Purkinje cell (primary cell): ENCODE measurements at places on chromosomes 1 and 21. TPM values are rescaled to one million over a fixed set of nuclear protein-coding genes. Genes with fewer than 3 reads are reported as not detected.

Gene ATP1A4
- not detected in 2 replicates for polyA plus RNA-seq

Gene EFHD2
- 2.5 and 7.2 TPM in 2 replicates for polyA plus RNA-seq

Gene ASTN1
- 24.0 and 25.0 TPM in 2 replicates for polyA plus RNA-seq

Gene ADAMTSL4
- polyA plus RNA-seq: not detected in 2 replicates

Gene LRRC8B
- 7.5 and 12.6 TPM in 2 replicates for polyA plus RNA-seq

Gene S100A2
- polyA plus RNA-seq: not detected in 2 replicates

Gene KLF17
- not detected in 2 replicates for polyA plus RNA-seq

Gene ZYG11A
- polyA plus RNA-seq: not detected in 2 replicates

Gene TNFSF18
- polyA plus RNA-seq: not detected in 2 replicates

Gene NGF
- polyA plus RNA-seq: 0.62 TPM in 1 of 2 replicates, not detected in the other

Gene LIN28A
- polyA plus RNA-seq: not detected in 2 replicates

Gene KRTAP12-2
- polyA plus RNA-seq: not detected in 2 replicates

Gene SLC37A1
- polyA plus RNA-seq: 8.6 and 18.5 TPM in 2 replicates
